NCI-H446 treated with DMSO at 0.1 percent for 48 hours (cell line): ENCODE measurements at places on chromosomes 2 and 18.

GRCh38 chr18:69843015-69843414, 104.7 kb downstream of the CD226 start:
- no peak for DNase-seq

- no peak for DNase-seq
Measured at GRCh38 chr2:88554189-88554588, 73.1 kb downstream of the EIF2AK3 start.

GRCh38 chr2:54660752-54661151, 62.7 kb upstream of the EML6 start:
- DNase-seq, result no peak

DNA sequence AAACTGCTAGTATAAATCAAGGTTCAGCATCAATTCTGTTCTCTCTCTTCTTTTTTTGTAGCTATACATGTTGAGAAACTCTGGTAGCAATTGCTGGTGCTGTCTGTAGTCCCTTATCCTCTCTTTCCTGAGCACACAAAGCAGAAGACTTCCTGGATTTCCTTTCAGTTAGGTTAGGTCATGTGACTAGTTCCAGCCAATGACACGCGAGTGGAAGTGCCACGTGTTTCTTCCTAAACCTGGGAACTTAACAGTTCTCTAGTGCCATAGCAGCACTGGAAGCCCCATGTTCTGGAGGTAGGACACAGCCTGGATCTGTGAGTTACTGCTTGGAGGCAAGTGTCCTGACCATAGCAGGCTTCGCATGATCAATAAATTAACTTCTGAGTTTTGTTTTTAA, 125.9 kb downstream of the PLA2R1 start:
- DNase-seq, result no peak

- DNase-seq, result no peak
Measured at GRCh38 chr18:63140997-63141777, 178.4 kb downstream of the BCL2 start.

DNA sequence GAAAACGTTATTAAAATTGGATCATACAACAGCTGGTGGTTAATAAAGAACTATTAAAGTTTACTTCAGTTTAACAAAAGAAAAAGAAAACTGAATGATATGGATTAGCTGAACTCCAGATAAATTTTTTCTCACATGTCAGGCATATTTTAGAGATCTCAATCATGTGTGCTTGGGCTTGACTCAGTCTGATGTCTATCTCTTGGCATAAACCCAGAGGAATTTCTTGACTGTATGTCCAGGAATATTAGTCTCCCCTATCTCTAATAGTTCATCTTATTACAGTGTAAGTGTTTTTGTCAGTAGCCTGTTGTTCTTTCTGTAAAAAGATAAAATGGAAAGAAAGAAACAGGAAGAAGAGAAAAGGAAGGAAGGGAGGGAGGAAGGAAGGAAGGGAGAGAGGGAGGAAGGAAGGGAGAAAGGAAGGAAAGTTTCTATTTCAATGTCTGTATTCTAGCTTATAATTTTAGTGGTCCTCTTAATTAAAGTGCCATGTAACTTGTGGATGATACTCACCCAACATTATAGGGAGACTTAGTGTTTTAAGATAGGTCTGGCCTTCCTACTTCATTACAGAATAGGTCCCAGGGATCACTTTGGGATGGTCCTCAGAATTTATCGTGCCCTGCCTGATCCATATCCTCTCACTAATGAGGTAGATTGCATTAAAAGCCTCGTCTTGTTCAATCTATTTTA, 99.7 kb upstream of the UGP2 start:
- DNase-seq, result no peak

DNA sequence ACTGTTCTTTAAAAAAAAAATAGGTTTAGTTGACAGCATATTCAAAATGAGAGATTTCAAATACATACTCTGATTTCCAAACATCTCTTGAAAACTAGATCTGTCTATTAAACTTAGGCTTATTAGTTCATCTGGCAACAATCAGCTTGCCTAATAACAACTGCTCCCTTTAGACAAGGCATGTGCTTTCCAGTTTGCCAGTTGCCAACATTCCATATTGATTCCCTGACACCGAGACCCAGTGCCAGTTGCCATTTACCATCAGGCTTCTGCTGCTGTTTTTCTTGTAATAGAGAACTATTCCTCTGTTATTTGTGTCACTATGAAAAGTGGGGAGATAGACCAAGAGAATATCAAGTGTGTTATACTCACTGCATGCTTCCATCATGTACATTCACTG, 256.0 kb downstream of the C1D start:
- DNase-seq, result no peak

GRCh38 chr2:187165936-187166610, 282.0 kb downstream of the CALCRL start:
- DNase-seq, result no peak

GRCh38 chr2:224876522-224876921, 160.4 kb upstream of the CCDC195 start:
- no peak for DNase-seq

DNA sequence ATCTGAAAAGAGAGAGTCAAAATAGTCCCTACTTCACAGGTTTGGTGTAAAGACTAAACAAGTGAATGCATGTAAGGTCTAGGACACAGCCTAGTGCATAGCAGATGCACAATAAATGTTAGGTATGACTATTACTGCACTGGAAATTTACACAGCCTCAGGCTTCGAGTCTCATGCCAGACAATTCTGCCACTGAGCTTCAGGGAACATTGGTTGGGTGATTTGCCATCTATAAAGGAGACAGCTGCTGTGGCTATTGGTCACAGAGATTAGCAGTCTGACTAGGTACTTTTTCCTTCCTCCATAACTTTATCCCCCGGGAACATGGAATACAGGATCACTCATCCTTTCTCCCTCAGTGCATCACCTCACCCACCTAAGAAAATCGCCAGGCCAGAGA, 89.2 kb downstream of the FAM124B start:
- no peak for DNase-seq

- no peak for DNase-seq
Measured at GRCh38 chr2:27216416-27217137, 592 bp upstream of the CAD start.

GRCh38 chr18:55085557-55086285, 126.5 kb upstream of the CCDC68 start:
- no peak for DNase-seq

DNA sequence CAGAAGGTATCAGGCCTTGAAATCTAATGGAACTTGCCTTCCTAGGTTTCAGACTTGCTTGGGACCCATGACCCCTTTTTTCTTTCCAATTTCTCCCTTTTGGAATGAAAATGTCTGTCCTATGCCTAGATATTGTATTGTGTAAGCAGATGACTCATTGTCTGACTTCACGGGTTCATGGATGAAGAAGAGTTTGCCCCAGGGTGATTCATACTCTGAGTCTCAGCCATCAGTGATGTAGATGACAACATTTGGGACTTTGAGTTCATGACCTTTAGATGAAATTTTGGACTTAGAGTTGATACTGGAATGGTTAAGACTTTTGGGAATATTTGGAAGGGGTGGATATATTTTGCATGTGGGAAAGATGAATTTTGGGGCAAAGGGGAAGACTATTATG, 11.2 kb upstream of the SCYGR5 start:
- no peak for DNase-seq

DNA sequence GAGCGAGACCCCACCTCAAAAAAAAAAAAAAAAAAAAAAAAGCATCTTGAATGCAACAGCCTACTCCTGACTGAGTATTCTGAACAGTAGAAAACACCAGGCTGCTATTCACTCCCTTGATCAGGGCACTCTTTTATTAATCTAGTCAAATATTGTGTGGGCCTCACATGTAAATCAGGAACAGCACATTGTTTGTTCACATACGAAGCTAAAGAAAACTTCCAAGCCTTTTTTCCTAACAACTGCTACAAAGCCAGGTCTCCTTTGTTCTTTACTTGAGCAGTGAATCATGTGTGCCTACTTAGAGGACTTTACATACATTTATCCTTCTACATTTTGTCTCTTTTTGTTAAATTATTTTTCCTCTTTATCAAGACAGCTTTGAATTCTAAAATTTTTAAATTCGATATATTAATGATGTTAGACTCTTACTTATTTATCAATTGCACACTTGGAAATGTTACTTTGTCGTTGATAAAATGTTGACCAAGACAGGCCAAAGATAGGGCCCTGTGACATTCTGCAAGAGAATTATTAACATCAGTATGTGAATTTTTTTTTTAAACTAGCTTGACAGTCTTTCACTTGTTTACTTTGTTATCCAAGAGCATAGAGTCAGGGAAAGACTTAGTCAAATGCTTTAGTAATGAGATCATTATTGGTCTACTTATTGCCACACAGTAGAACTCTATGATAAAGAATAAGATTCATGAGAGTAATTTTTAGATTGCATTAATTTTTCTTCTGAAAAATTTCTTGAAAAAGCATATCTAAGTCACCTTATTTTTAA, 13.2 kb downstream of the SPATS2L start:
- DNase-seq, result no peak

GRCh38 chr2:239327536-239328350, 73.1 kb downstream of the HDAC4 start:
- DNase-seq, result no peak

DNA sequence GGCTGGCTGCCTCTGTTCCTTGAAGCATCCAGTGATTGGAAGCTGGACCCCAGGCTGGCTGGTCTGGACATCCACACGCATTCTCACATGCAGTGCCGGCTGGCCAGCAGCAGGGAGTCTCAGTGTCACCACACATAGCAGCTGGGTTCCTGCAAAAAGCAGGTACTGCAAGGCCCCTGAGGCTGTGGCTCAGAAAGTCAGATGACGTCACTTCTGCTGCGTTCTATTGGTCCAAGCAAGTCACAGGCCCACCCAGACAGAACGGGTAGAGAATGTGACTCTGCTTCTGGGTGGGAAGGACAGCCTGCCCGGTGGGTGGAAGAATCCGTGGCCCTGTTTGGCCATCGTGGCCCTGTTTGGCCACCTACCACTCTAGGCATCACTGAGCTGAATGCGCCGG, 51.3 kb upstream of the SPP2 start:
- no peak for DNase-seq
